ENCODE measurements at places on chromosomes 5 and 9.
A peak's percentile ranks its signal among the peaks of the same experiment; 100 is the strongest.

GRCh38 chr5:156241266-156241665 lies 85.7 kb upstream of the SGCD start:
- no peak for DNase-seq

- no peak for DNase-seq
Measured at GRCh38 chr9:110336363-110336762, 1.3 kb downstream of the TXNDC8 start.

- no peak for DNase-seq
Measured at GRCh38 chr5:173720953-173721600, 104.6 kb upstream of the BOD1 start.

DNA sequence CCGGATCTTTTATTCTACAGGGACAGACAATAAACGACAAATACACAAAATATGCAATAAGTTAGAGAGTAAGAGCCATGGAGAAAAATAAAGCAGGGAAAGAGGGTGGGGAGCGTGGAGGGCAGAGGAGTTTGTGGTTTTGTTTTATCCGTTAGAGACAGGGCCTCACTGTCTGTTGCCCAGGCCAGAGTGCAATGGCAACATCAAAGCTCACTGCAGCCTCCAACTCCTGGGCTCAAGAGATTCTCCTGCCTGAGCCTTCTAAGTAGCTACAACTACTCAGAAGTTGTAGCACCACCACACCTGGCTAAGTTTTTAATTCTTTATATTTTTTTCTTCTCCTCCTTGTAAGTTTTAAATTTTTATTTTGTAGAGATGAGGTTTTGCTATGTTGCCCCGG lies 54.5 kb upstream of the CTNNA1 start:
- DNase-seq = no peak

DNA sequence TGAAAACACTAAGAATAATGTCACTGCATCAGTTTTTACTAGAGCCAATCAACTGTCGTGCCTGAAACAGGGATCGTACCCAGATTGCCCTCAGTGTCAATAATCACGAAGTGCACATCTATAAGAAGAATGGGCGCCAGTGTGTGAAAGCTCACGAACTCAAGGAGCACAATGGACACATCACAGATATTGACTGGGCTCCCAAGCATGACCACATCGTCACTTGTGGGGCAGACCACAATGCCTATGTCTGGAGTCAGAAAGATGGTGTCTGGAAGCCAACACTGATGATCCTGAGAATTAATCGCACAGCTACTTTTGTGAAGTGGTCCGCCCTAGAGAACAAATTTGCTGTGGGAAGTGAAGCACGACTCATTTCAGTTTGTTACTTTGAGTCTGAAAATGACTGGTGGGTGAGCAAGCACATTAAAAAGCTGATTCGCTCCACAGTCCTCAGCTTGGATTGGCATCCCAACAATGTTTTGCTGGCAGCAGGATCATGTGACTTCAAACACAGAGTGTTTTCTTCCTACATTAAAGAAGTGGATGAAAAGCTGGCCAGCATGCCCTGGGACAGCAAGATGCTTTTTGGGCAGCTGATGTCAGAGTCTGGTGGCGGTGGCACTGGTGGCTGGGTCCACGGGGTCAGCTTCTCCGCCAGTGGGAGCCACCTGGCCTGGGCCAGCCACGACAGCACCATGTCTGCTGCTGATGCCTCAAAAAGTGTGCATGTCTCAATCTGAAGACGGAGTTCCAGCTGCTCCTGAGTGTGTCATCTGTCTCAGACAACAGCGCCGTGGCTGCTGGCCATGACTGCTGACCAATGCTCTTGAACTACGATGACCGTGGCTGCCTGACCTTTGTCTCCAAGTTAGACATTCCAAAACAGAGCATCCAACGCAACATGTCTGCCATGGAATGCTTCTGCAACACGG lies 32.2 kb downstream of the NSA2 start:
- DNase-seq = no peak

DNA sequence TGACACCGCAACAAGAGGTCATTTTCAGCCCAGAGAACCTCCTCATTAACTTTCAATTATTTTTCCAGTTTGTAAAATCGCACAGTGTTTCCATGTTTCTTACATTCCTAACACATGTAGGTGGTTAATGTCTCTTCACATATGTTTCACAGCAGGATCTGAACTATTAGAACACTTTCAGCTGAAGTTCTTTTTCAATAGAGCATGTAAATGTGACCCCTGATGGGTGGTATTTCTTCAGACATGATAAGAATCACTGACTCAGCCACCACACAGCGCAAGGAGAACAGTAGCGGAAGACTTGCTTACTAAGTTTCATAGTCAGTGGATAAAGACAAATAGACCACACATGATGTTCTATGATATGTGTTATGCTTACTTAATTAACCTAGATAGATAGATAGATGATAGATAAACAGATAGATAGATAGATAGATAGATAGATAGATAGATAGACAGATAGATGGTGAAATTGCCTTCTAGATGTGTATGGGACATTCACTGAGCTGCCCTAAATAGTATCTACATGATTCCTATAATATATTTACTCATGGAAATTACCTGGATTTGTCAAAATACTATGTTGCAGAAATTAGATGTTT lies 1992.1 kb upstream of the NUDT12 start:
- DNase-seq = no peak

DNA sequence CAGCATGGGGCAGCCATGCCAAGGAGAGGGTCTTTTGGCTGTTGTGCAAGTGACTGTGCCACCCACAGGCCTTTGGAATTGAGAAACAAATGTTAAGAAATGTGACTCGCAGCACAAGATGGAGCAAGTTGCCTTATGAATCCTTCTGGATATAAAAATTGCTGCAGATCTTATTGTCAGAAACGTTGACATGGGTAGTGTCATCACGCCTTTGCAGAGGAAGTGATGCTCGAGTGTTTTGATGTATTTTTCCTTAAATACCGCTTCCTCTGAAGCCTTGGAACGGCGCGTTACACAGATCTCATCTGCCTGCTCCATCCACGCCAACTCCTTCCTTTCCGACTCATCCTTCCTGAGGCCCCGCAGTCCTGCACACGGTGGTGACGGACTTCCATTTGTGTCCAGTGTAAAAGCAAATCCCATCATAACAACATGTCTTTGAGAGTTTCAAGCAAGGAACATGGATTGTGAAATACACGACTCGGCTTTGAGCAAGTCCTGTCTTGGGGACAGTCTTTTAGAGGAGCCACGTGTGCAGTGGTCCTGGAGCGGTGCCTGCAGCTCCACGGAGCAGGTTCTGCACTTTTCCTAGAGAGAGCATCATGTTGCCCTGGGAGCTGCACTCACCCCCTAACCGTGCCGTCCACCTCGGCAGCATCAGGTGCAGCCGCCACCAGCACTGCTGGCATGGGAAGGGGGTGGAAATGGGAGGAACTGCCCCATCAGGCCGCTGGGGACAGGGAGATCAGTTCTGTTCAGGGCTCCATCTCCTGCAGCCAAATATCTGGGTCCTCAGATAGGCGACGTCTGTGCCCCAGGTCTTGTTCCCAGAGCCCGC lies 15.1 kb downstream of the ROPN1L start:
- no peak for DNase-seq

GRCh38 chr5:172456076-172456722 lies 1.9 kb upstream of the SH3PXD2B start:
- DNase-seq = no peak

DNA sequence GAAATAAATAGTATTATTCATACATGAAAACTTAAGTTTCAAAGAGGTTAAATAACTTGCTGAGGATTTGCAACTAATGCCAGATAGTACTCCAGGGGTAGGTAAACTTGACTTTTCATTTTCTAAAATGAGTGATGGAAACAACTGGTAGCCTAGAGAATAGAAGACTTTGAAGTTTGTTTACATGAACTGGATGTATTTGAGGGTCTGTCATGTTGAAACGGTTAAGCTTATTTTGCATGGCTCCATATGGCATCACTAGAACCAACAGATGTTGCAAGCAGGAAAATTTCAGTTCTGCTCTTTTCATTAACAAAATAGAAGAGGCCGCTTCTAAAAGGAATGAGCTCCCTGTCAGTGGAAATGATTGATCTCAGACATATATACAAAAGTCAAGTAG lies 105.1 kb upstream of the SGCD start:
- no peak for DNase-seq

DNA sequence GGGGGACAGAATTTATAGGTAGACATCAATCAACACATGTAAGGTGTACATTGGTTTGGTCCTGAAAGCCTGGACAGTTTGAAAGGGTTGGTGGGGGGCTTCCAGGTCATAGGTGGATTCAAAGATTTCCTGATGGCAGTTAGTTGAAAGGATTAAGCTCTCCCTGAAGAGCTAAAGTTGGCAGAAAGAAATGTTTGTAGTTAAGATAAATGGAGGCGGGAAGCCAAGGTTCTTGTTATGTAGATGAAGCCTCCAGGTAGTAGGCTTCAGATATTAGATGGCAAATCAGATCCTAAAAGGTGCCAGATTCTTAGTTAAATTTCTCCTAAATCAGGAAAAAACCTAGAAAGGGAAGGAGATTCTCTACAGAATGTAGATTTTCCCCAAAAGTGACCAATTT lies 9.0 kb upstream of the LRRTM2 start:
- DNase-seq = no peak

DNA sequence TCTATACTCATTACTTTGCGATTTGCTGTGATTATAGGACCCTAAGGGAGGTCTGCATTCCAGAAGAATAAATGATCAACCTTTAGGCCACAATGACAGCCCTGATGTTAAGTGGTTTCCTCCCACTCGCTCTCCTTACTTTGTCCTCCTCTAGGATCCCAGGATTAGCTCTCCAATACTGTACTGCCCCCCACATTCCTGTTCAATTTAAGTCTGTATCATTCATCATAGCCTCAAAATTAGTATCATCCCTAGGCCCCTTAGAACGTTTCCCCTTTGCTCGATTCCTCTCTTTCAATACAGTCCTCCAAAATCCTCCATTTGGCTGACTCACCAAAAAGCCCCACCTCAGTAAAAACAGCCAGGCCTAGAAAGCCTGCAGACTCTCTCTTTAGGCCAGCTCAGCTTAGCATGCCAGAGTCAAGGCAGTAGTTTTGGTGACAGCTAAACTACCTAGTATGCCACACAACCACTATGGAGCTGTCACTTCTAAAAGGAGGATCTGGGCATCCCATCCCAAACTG lies 24.4 kb downstream of the RNF145 start:
- no peak for DNase-seq

GRCh38 chr5:122959740-122960445 lies 76.6 kb downstream of the PPIC start:
- DNase-seq = no peak

GRCh38 chr5:145449794-145450193 lies 385.3 kb downstream of the PRELID2 start:
- DNase-seq = no peak

DNA sequence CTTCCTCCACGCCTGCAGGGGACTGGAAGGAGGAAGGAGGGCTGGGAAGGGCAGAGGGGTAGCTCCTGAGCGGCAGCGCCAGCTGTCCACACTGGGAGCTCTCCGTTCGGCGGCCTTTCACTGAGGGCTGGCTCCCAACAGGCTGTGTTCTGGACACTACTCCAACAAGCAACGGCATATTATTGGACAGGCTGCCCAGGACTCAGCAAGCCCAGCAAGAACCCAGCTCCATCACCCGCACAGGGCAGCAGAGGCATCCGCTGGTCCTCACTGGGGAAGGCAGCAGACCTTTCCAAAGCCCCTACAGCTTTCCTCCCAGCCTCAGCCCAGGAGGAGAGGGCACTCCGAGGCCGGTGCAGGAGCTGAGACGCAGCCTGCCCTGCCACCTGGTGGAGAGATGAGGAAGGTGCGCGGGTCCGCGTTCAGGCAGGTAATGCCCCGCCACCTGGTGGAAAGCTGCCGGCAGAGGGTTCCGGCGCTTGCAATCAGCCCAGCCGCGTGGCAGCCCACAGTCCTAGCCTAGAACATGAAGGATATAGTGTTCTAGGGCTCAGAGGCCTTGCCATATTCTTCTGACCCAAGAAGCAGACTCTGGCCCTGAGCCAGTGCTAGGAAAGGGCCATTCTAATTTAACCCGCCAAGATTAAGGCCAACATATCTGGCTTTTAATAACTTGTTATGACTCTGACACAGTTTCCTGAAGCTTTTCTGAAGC lies 74.4 kb downstream of the NRG2 start:
- peak; percentile 91 for DNase-seq

- no peak for DNase-seq
Measured at GRCh38 chr9:122340161-122340560, 30.7 kb upstream of the PTGS1 start.

DNA sequence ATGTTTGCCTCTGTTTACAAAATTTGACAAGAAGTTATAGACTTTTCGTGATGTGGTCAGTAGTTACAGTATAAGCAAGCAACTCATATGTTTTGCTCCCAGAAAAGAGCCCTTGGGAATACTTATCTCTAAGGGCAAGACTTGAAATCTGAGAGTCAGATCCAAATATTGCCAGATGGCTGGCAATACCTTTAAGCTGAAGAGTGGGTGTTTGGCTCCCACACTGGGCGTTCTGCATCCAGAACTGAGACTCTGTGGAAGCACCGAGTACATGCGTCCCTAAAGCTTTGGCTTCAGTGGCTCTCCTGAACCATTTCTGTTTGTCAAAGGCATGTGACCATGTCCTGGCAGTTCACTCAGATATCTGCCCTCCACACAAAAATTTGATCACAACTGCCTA lies 194.1 kb downstream of the DCP2 start:
- no peak for DNase-seq

- DNase-seq = no peak
Measured at GRCh38 chr9:134548618-134549017, 93.0 kb upstream of the COL5A1 start.

- DNase-seq = no peak
Measured at GRCh38 chr9:72060513-72060912, at the start of gene C9orf57. Gene C9orf57, minus strand, starts transcription at chr9:72060613. Its CDS starts 1,282 bp downstream, at chr9:72059331.

DNA sequence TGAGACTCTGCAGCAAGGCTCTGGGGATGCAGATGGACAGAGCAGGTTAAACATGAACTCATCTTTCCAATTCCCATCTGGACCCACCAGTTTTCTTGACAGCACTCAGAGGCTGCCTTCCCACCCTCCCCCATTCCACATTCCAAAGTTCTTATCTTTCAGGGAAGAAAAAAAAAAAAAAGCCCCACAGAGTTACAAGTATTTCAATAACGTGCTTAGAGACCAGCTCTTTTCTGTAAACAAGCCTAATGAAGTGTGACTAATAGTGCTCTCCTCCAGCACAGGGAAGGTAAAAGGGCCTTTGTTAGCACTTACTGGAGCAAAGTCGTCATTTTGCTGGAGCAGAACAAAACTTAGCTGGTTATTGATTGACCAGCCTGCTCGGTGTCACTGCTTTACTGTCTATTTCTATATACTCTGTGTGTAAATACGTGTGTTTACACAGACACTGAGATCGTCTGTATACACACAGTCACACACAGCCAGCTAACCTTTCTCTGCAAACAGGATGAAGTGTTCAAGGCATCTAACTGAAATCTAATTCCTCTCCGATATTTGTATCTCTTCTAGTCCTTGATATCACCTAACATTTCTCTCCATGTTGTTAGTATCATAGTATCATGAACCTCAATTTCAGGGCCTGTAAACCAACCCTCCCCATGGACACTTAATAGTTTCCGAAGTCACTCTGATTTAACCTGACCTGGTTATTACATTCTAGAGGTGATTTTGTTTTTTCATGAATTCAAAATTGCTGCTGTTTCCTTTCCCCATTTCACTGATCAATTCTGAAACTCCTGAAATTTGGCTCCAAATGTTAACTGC lies 84.9 kb downstream of the ZNF608 start:
- DNase-seq = no peak
